Activated T-helper 17 cell treated with anti-CD3 and anti-CD28 coated beads, Interleukin-2, amount 50 U/mL, for 72 hours (primary cell): ENCODE measurements at places on chromosomes 6 and 20. TPM values are rescaled to one million over a fixed set of nuclear protein-coding genes. Genes with fewer than 3 reads are reported as not detected.
A peak's percentile ranks its signal among the peaks of the same experiment; 100 is the strongest.

GRCh38 chr20:32078791-32079190, 26.7 kb downstream of the HCK start:
- no peak for ATAC-seq

DNA sequence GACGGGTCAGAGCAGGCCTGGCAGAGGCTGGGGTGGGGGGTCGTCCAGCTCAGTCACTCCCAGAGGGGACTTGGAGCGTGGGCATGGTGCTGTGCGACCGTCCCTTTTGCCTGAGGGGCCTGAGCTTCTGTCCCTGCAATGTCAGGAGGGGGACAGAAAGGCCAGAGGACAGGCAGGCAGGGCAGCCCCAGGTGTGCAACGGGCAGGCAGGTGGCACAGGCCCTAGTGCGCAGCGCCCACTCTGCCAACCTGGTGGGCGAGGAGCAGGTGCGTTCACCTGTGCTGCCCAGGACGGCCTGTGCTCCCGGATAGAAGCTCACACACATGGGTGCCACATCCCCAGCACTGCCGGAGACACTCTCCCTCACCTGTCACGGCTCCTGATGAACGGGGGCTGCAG, 78.7 kb upstream of the SLCO4A1 start:
- ATAC-seq, result no peak

- ATAC-seq, result no peak
Measured at GRCh38 chr6:158038291-158039177, 56.9 kb downstream of the SYNJ2 start.

The IRF4 gene
- 704 TPM for total RNA-seq

The SLC32A1 gene
- 0.11 TPM for total RNA-seq

GRCh38 chr6:31736768-31737314, 511 bp upstream of the CLIC1 start:
- no peak for ATAC-seq

GRCh38 chr6:107674995-107675738, 148.9 kb downstream of the SCML4 start:
- peak; percentile 96 for ATAC-seq
